ENCODE measurements at places on chromosomes 13 and 19.

- DNase-seq, result peak; percentile 66
Measured at GRCh38 chr13:110150384-110151101, 156.4 kb downstream of the COL4A1 start.

DNA sequence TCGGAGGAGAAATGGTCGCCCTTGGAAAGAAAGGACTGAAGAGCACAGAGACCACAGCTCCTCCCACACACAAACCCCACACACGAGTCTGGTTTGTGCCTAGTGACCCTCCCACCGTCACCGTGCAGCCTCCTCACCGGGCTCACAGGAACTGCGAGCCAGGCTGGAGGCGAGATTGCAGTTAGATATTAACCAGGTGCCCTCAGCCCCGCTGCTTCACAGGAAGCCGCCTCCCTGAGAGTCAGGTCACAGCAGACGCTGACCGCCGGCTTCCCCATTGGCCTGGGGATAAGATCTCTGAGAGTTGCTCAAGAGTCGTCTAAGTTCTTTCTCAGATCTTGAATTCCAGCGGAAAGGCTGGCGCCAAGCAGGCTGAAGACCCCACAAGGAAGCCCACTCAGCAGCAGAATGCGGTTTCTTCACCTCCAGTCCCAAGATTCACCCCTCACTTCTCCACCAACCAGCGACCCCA is 870 bp downstream of the ZNF44 start:
- peak; percentile 17 for DNase-seq

DNA sequence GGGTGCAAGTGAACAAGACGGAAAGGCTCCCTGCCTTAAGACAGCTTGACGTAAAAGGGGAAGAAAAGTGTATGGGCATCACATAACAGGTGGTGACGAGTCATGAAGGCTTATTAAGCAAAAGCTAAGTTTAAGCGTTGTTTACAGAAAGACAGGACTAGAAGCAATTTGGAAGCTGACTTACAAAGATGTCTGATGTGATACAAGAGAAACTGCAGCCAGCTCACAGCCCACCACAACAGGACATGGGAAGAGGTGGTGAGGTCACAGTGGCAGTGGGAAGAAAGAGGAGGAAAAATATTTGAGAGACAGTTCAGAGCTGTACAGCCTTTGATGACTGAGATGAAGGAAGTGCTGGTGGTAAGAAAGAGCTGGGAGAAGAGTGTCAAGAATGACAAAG is 181.6 kb downstream of the KLF12 start:
- DNase-seq, result peak; percentile 57

- no peak for DNase-seq
Measured at GRCh38 chr13:88919970-88920628, 1248.9 kb downstream of the SLITRK5 start.

- no peak for DNase-seq
Measured at GRCh38 chr19:33426621-33427361, 53.3 kb downstream of the CEBPG start.

GRCh38 chr19:54164369-54165068 is 5.0 kb upstream of the LENG1 start:
- no peak for DNase-seq

- no peak for DNase-seq
Measured at GRCh38 chr19:17942582-17943273, 9.9 kb downstream of the CCDC124 start.

- no peak for DNase-seq
Measured at GRCh38 chr13:96860882-96861281, 133.4 kb downstream of the OXGR1 start.

- no peak for DNase-seq
Measured at GRCh38 chr13:39956036-39956435, 300.6 kb downstream of the COG6 start.

GRCh38 chr13:108895220-108895704 is 265.9 kb downstream of the MYO16 start:
- peak; percentile 48 for DNase-seq

DNA sequence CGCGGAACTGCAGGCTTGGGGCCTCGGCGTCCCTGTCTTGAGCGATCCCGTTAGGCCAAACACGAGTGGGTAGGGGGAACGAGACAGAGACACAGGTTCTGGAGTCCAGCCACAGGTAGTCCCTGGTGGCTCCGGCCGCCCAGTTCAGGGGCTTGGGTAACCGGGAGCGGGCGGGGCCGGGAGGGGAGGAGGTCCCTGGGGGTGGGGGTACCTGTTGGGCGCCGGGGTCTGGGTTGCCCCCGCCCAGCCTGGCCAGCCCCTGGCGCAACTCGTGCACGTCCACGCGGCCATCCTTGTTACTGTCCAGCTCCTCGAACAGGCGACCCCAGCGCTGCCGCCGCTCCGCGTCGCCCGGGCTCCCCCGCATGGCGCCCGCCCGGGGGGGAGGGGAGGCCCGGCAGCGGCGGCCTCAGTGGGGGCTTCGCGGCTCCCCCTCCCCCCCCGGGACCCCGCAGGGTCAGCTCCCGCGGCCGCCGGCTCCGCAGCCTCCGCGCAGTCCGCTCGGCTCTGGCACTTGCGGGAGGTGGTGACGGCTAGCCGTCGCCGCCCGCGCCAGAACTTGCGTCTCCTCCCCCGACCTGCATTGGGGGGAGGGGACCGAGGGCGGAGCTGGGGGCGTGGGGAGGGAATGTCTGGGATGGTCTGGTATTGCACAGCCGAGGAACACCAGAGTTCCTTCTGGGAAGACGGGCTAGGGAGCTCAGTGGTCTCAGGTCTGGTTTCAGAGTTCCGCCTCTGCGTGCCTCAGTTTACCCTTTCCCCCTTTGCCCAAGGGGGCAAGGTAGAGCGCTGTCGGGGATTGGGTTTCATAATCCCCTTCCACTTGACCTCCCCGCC is at the start of gene SLC25A23:
SLC25A23 (minus strand) TSS at position 531 of the 837 bp plus-strand sequence; CDS start at position 367, 164 bp downstream.
- DNase-seq, result peak; percentile 82

GRCh38 chr13:20416223-20416745 is 109.4 kb downstream of the CRYL1 start:
- peak; percentile 38 for DNase-seq
